ENCODE measurements at places on chromosomes 16 and 17.

- DNase-seq = no peak
Observed at GRCh38 chr17:76241204-76241538, 878 bp upstream of the RNF157 start.

DNA sequence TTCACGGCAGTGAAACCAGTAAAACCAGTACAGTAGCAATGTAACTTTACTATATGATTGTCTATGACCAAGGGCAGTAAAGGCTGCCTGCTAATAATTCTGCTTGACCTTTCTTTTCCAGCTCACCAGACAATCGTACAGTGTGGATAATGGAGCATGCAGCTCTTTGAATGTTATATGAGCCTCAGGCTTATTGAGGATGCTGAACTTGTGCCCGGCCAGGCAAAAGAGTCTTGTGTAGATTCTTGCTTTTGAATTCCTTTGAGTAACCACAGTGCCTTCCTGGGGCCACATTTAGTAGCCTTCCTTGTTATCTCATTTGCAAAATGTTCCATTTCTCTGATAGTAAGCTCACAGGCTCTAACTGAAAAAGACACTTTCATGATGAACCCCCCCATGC, 131.8 kb downstream of the CDH11 start:
- no peak for DNase-seq

DNA sequence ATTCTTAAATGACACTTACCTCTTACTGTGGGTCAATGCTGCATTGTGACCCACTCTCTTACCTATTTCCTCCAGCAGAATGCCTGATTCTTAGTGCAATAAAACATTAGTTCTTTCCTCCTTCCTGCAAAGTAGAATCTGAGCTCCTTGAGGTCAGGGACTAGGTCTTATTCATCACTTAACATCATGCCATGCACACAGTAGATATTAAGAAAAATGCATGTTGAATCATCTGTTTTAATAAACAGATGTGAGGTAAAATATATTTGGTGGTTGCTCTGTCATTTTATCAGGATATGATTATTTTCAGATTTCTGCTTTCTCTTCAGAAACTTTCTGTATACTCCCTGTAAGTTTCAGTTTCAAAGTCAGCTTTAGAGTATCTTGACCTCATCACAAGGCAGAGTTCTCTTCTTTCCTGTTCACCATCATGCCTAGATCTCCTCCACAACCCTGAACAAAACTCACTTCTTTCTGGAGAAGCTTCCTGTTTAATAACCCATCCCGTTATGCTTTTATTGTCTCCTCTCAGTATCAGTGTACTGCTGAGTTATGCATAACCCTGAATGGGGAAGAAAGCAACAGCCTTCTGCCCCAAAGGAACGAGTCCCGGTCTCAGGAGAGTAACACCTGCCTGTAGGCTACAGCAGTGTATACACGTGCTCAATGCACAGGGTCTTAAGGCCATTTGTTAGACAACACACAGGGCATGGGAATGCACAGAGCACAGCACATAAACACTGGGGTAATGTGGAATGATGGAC, 30.3 kb upstream of the SUPT4H1 start:
- DNase-seq = no peak

DNA sequence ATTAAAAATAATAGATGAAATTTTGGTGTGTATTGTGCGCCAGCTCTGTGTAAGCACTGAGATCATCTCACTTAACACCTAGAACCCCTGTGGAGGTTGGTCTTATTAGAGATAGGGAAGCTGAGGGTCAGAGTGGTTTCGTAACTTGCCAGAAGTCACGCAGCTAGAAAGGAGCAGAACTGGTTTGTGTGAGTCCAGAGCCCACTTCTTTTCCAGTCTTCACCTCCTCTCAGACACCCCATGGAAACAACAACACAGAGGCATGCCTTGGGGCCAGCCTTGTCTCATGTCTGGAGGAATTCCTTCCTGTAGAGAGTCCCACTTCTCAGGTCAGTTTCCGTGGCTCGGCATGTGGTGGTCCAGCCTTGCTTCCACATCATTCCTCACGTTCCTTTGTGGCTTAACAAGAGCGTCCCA, 16.5 kb downstream of the YPEL2 start:
- DNase-seq = no peak

DNA sequence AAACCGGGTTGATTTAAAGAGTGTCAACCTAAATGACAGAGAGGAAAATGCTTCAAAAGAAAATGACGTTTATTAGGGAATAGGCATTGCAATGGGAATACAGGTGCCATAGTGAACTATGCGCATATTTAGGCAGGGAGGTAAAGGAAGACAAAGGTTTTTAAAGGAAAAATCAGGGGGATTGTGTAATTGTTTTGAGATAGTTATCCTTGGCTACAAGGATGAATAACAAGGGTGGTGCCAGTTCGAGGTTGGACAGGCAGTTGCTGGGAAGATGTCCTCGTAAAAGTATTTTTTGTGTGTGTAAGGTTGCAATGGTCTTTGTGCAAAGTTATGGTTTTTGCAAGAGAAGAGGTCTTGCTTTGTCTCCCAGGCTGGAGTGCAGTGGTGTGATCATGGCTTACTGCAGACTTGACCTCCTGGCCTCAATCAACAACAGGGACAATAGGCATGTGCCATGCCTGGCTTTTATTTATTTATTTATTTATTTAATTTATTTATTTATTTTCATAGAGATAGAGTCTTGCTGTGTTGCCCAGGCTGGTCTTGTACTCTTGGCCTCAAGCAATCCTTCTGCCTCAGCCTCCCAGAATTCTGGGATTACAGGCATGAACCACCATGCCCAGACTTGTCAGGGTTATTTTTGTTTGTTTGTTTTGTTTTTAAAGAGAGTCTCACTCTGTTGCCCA, 63.1 kb downstream of the CACNG3 start:
- DNase-seq = no peak

GRCh38 chr17:73452009-73452408, 140.2 kb upstream of the CDC42EP4 start:
- DNase-seq = no peak
